Tibial nerve (tissue), 4 donors: ENCODE measurements at places on chromosomes 6 and 20.

DNA sequence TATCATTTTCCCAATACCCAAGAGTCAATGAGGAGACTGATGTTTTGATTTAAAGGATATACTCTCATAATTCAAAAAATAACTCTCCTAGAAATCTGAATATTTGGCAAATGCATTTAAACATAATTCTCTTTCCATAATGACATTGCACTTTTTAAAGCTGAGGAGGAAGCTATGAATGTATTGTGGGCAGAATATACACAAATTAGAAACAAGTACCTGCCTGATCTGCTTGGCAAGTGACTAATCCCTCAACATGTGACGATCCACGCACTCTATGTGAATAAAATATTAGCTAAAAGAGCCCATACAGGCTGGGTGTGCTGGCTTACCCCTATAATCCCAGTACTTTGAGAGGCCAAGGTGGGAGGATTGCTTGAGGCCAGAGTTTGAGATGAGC lies 88.3 kb upstream of the CCDC28A start:
- no peak for DNase-seq
- H3K27me3 ChIP-seq, result no peaks in the 10 kb centered on the region
- no peaks in the 10 kb centered on the region for H3K4me1 ChIP-seq
- H3K36me3 ChIP-seq, result no peaks in the 10 kb centered on the region
- no peak overlapping the region for H3K4me3 ChIP-seq

DNA sequence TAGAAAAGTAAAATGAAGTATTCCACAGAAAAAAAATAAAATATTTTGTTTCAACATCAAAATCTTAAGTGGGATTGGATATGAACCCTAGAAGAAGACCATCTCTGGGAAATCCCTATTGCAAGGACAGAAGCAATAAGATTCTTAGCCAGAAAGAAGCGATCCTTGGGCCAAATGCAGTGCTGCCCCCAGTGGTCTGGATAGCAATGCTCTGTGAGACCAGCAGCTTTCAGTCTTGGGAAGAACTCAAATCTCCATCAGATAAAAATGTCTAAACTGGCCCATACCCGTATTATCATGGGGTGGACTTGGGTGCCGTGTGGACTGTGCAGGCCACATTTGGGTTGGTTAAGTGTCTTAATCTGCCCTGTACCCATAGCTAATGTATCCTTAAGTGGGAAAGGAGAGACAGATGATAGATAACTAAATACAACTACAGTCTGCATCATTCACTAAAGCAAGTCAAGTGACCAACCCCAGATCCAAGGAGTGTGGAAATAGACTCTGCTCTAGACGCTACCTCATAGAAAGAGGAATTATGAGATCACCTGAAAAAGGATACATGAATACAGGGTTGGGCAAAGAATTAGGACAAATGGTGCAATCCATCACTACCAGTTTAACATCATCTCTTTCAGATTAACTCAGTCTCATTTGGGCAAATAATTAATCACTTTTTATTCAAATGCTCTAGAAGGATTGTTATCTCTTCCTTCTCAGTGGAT lies 38.9 kb upstream of the SNAP25 start:
- H3K27me3 ChIP-seq, result no peaks in the 10 kb centered on the region
- no peaks in the 10 kb centered on the region for H3K36me3 ChIP-seq
- H3K27ac ChIP-seq, result no peak overlapping the region
- no peak for DNase-seq
- H3K4me1 ChIP-seq, result no peaks in the 10 kb centered on the region

DNA sequence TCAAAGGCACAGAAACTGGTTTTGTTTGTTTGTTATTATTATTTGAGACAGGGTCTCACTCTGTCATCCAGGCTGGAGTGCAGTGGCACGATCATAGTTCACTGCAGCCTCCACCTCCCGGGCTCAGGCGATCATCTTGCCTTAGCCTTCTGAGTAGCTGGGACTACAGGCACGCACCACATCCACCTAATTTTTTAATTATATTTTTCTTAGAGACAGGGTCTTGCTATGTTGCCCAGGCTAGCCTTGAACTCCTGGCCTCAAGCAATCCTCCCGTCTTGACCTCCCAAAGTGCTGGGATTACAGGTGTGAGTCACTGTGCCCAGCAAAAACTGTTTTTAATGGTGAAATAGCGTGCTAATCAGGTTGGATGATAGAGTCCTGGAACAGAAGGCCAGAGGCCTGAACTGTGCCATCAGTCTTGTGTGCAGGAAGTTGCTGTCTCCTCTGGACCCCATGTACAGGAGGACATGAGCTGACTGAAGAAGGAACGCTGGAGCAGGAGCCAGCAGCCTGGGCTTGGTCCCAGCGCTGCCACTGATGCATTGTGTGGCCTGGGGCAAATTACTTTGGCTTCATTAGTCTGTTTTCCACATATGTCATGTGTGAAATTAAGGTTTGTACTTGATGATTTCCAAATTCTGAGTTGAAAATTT lies 4.9 kb downstream of the TM9SF4 start:
- peaks cover 18% of the 10 kb centered on the region for H3K4me1 ChIP-seq
- no peak overlapping the region for H3K27ac ChIP-seq
- no peaks in the 10 kb centered on the region for H3K27me3 ChIP-seq

DNA sequence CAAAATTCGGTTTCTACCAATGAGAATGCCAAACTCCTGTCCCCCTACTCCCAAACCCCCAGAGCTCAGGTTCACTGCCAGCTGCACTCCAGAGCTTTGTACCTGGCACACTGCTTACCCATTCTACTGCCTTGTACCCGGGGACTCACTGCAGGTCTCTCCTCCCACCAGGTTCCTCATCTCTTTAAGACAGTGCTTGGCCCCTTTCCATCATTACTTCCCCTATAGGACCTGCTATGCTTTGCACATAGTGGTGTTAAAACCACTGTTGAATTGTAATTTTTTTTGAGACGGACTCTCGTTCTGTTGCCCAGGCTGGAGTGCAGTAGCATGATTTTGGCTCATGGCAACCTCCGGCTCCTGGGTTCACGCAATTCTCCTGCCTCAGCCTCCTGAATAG lies 25.9 kb downstream of the LYRM4 start:
- DNase-seq, result no peak
- no peak overlapping the region for H3K4me3 ChIP-seq
- H3K4me1 ChIP-seq, result no peaks in the 10 kb centered on the region
- H3K27ac ChIP-seq, result no peak overlapping the region
- H3K27me3 ChIP-seq, result no peaks in the 10 kb centered on the region

DNA sequence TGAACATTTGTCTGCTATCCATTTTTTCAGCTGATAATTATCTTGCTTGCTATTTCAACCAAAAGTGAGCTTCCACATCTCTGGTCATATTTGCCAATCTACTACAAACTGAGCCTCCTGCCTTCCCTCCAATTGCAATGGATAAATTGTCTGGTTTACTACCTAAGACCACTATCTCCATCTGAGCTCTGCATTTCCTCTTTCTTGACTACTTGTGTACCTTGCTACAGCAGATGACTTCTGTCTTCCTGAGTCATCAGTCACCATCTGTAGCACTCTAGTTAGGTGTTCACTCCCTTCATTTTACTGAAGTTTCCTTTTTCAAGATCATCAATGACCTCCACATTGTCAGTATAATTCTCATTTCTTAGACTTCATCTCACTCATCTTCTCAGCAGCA lies 33.5 kb upstream of the PHIP start:
- H3K36me3 ChIP-seq, result no peaks in the 10 kb centered on the region
- H3K4me1 ChIP-seq, result no peaks in the 10 kb centered on the region
- H3K27me3 ChIP-seq, result no peaks in the 10 kb centered on the region
- no peak for DNase-seq
- H3K4me3 ChIP-seq, result no peak overlapping the region

GRCh38 chr6:117908246-117909068 lies 1.4 kb downstream of the SLC35F1 start:
- peak overlapping the region; percentile 39 for H3K4me3 ChIP-seq
- no peaks in the 10 kb centered on the region for H3K4me1 ChIP-seq
- no peak for DNase-seq
- H3K27ac ChIP-seq, result peak overlapping the region; percentile 70
- no peaks in the 10 kb centered on the region for H3K27me3 ChIP-seq

- no peak for DNase-seq
- no peak overlapping the region for H3K4me3 ChIP-seq
- H3K27me3 ChIP-seq, result no peaks in the 10 kb centered on the region
- H3K36me3 ChIP-seq, result no peaks in the 10 kb centered on the region
- H3K27ac ChIP-seq, result no peak overlapping the region
These were observed 298.4 kb upstream of the PLN start for GRCh38 chr6:118249680-118250079.
